NCI-H1930 (cell line): ENCODE measurements at places on chromosomes 3 and 15.
A peak's percentile ranks its signal among the peaks of the same experiment; 100 is the strongest.

DNA sequence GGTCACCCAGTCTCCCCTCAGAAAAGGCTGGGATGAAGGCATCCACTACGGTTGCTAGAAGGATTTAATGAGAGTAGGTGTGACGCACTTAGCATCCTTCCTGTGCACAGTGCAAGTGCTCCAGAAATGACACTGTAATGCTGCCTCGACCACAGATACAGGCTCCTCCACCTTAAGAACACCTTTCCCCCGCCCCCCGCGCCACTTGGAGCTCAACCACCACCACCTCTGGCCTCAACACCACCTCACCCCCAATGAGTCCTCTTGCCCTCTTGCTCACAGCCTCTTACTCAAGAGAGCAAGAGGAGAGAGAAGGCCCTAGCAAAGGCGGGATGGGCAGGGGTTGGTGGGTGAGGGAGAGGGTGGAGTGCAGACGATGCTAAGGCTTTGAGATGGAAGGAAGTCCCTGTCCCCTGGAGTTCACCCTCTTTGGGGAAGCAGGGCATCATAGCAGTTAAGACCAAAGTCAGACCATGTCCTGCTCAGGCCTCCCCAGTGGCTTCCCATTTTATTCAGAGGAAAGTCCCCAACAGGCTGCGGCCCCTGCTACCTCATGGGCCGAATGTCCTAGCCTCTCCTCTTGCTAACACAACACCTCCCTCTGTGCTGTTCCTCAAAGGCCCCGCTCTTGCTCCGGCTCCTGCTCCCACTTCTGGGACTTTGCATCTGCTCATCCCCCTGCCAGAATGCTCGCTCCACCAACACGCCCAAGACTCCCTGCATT lies 8.3 kb downstream of the STARD5 start:
- no peak for DNase-seq

- no peak for DNase-seq
These were observed 22.8 kb downstream of the IDH3A start for GRCh38 chr15:78171864-78172472.

GRCh38 chr3:153885359-153885758 lies 235.8 kb upstream of the ARHGEF26 start:
- no peak for DNase-seq

DNA sequence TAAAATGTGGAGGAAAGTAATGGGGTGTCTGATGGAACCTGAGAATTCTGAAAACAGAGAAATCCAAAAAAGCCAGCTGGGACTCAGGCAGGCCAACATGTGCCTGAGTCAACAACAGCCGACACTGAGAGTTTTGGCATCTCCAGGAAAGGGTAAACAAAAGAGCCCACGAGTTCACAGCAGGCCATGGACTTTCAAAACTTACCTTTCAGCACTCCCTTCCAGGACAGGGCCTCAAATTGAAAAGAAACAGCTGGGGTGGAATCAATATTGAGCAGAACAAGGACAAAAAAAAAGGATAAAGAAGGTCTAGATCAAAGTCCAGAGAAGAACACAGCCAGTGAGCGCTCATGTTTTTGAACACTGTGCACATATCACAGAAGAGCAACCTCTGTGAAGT lies 735.4 kb upstream of the GRM7 start:
- DNase-seq, result no peak

DNA sequence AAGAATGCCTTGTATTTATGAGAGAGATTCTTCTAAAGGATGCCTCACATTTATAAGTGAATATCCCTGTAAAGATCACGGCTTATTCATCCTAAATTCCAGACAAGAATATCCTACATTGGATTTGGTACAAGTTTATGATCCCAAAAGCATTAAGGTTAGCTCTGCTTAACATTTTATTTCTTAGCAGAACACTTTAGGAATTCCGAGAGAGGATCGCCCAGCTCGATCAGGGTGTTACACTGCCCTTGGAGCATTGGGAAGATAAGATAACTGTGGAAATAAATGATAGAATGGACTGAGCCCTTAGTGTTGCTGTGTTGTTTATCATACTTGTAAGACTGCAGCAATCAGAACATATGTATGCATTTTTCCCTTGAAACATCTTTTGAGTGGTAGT lies 223.0 kb upstream of the CDIN1 start:
- DNase-seq, result no peak

GRCh38 chr3:87996882-87997281 lies 61.9 kb downstream of the CGGBP1 start:
- DNase-seq, result no peak

- no peak for DNase-seq
These were observed 95.2 kb downstream of the SEMA6D start for GRCh38 chr15:47812470-47812999.

DNA sequence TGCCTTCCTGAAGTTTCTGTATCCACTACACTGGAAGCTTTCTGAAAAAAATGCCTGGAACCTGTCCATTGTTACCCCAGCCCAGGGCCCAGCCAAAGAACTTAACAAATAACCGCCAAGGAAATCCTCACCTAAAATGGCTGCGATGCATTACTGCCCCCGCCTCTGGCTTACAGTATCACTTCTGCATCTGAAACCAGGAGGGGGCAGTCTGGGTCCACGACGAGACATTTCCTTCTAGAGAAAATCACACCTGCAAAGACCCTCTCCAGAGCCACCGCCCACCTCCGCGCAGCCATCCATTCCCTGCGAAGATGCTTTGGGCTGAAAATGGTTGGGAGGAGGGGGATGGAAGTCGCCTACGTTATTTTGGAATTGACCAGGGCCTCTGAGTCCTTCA lies 22.4 kb upstream of the CELF6 start:
- DNase-seq, result no peak

DNA sequence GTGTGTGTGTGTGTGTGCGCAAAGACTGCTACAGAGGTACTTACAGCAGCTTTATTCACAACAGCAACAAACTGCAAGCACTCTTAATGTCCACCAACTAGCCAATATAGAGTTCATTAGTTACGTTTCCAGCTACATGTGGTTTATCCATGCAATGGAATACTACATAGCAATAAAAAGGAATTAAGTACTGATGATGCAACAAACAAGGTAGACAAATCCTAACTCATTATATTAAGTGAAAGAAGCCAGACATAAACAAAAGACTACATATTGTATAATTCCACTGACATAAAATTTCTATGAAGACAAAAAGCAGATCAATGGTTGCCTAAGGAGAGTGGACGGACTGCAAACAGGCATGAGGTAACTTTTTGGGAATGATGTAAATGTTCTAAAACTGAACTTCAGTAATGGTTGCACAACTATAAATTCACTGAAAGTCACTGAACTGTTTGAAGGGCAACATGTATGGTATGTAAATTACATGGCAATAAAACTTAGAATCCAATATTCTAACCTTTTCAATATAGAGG lies 433.7 kb downstream of the SHQ1 start:
- no peak for DNase-seq

DNA sequence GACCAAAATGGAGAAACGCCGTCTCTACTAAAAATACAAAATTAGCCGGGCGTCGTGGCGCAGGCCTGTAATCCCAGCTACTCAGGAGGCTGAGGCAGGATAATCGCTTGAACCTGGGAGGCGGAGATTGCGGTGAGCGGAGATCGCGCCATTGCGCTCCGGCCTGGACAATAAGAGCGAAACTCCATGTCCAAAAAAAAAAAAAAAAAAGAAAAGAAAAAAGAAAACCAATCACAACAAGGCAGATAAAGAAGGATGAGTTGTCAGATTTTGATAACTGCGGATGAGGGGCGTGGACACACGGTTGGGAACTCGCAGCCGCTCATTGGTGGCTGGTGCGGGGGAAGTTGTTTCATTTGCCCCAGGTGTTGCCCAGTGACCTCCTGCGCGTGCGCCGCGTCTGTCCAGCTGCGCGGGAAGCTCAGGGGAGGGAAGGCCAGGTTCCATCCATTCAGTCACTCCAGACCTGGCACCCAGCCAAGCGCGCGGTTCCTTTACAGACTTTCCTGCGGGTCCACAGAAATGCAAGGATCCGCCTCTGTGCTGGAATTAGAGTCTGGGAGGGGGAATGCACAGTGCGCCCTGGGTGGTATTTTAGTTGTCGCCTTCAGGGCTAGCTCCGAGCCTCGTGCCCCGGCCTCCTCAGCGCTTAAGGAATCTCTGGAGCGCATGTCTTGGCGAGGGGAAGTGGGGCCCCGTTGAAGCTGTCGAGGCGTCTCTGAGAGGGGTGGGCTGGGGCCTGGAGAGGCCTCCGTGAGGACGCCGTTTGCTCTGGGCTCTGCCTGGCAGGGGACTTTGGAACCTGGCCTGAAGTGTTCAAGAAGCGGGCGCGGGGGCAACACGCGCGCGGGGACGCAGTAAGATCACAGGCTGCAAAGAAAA lies 708 bp upstream of the GCHFR start:
- peak; percentile 51 for DNase-seq

GRCh38 chr3:49244581-49245205 lies 32.3 kb downstream of the C3orf62 start:
- no peak for DNase-seq

DNA sequence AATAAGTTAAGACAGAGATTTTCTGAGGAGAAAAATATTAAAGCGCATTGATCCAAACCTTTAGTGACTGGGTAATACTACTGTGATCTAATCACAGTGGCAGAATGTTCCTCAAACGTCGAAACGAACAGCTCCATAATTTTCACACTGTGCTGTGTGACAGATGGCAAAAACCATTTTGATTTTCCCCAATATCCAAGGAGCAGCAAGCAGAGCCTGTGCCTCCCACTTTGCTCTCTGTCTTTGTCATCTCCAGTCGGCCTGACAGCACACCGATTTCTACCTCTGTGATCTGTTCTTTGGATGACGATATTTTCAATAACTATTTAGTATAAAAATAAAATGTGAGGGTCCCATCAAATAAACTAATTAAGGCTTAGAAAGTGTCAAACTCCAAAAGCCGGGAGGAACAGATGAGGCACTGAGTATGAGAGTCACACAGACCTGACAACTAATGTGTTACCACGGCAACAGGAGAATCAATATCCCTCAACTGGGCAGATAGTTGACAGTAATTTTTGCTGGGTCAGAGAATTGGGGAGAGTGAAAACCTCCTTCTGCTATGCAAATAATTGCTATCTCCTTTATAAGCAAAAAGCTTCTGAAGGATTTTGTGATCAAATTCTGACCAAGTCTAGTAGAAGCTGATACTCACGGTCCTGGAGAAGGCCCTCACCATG lies 489.1 kb upstream of the CFAP20DC start:
- no peak for DNase-seq

DNA sequence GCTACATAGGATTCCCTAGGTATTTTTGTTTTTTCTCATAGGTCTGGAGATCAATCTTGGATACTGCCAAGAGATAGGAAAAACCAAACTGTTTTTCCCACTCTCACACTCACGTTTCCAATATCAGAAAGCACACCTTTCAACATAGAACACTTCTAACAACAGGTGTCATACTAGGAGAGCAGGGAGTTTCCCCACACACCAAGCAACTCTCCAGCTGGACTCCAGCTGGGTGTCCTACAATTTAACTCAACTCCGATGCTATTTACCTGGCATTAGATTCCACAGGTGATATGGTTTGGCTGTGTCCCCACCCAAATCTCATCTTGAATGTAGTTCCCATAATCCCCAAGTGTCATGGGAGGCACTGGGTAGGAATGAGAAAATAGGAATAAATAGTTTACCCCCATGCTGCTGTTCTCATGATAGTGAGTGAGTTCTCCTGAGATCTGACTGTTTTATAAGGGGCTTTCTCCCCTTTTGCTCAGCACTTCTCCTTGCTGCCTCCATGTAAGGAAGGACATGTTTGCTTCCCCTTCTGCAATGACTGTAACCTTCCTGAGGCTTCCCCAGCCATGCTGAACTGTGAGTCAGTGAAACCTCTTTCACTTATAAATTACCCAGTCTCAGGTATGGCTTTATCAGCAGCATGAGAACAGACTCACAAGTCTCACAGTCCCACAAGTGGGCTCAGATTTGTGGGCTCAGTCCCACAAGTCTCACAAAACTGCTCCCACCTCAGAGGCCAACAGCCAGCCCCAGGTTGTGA lies 354.5 kb upstream of the THBS1 start:
- no peak for DNase-seq

- DNase-seq, result no peak
These were observed 184.4 kb downstream of the SHOX2 start for GRCh38 chr3:157921811-157922210.

GRCh38 chr3:172625404-172625803 lies 85.5 kb downstream of the NCEH1 start:
- DNase-seq, result no peak

DNA sequence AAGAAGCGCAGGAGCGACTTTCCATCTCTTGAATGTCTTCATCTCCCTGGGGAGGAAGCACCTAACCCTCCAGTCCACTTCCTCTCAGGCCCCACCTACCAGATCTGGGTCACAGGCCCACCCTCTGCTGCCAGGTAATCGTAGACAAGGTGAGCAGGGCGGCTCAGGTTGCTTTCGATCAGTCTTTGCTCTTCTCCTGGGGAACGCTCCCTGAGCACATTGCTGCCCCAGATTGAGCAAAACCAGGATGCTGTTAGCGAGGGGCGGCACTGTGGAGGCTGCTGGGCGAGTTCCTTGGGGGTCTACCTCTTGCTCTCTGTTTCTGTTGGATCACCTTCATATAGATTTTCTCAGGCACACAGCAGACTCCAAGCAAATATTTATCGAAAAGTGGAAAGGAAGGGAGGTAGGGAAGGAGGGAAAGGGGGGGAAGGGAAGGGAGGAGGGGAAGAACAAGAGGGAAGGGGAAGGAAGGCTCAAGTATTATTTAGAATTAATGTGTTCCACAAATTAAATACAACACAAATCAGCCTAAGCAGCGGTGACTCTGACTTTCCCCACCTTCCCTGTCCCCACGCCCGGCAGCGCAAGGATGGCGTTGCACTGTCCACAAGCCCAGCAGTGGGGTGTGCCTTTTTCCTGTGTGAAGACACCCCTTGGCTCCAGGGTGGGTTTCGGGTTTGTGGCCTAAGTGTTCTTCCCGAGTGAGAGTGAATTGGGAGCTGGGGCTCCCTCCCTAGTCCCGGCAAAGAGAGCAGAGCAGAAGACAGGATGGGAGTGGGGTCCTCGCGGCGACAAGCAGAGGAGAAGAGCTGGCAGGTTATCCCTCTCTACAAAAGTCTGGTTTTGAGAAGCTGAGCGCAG lies 6.1 kb upstream of the PCSK6 start:
- no peak for DNase-seq

GRCh38 chr3:119664370-119664769 lies 4.0 kb upstream of the POPDC2 start:
- no peak for DNase-seq
